ENCODE measurements at places on chromosomes 2 and 18. TPM values are rescaled to one million over a fixed set of nuclear protein-coding genes. Genes with fewer than 3 reads are reported as not detected.

GCKR gene
- total RNA-seq = not detected

SCG2 gene
- 4.0 TPM for total RNA-seq

ACTG2 gene
- 8,538 TPM for total RNA-seq

PRKAG3 gene
- not detected for total RNA-seq

DNA sequence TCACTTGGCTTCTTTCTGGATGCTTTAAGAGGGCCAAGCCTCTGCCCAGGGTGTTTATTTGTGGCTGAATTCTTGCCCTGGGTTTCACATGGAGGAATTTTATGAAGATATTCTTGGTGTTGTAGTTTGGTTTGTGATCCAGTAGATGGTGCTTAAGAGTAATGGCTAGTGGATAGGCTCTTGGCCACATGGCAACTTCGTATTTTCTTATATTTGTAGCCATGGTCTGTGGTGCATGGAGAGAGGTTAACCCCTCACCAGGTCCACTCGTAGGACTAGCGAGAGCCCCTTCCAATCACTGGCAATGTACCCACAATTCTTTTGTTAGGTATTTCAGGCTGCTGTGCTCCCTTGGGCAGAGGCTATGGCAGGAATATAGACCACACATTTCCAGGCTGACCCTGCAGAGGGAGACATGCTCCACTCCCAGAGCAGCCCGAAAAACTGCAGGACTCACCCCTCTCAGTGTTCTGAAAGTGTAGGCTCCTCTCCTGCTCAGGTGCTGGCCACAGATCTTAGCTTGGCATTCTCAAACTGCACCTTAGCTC lies 582.1 kb upstream of the SETBP1 start:
- H3K4me1 ChIP-seq = no peaks in the 10 kb centered on the region
- no peaks in the 10 kb centered on the region for H3K27me3 ChIP-seq
- no peak overlapping the region for H3K27ac ChIP-seq
- DNase-seq = no peak
- no peaks in the 10 kb centered on the region for H3K36me3 ChIP-seq
- H3K4me3 ChIP-seq = no peak overlapping the region

DNA sequence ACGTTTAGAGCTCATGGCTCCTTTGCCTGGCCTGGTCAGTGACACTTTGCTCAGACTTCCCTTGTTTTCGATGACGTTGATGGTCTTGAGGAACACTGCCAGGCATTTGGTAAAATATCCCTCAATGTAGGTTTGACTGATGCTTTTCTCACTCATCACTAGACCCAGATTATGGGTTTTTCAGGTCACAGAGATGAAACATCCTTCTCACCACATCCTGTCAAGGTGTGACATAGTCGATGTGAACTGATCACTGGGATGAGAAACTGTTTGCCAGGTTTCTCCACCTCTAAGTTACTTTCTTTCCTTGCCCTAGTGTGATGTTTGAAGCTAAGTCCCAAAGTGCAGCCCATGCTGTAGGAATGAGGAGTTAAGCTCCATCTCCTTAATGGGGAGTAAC lies 81.5 kb downstream of the AFF3 start:
- H3K4me3 ChIP-seq = no peak overlapping the region
- no peak overlapping the region for H3K27ac ChIP-seq
- H3K36me3 ChIP-seq = no peaks in the 10 kb centered on the region
- no peaks in the 10 kb centered on the region for H3K4me1 ChIP-seq
- H3K27me3 ChIP-seq = no peaks in the 10 kb centered on the region

- H3K27me3 ChIP-seq = no peaks in the 10 kb centered on the region
- H3K36me3 ChIP-seq = peaks cover 72% of the 10 kb centered on the region
- no peak overlapping the region for H3K27ac ChIP-seq
These were observed 8.4 kb downstream of the NCL start for GRCh38 chr2:231455890-231456289.

DNA sequence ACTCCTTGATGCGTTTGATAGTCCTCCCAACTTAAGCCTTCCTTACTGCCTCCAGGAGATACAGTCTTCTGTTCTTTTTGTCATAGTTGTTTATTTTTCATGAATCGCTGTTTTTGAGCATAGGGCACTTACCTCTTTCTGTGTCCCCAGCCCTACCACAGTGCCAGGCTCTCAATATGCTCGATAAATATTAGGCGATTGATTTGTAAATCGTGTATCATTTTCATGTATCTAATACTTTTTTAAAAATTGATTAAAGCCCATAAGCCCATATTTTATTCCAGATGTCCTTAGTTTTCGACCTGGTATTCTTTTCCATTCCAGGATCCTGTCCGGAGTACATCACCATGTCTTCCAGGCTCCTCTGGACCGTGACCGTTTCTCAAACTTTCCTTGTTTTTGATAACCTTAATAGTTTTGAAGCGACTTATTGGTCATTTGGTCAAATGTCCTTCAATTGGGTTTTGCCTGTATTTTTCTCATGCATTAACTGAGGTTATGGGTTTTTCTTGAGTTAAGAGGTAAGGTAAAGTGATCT lies 444 bp upstream of the MMADHC start:
- H3K36me3 ChIP-seq = no peaks in the 10 kb centered on the region
- DNase-seq = no peak
- peak overlapping the region; percentile 93 for H3K27ac ChIP-seq

- H3K4me3 ChIP-seq = no peak overlapping the region
- peaks cover 26% of the 10 kb centered on the region for H3K4me1 ChIP-seq
- no peaks in the 10 kb centered on the region for H3K36me3 ChIP-seq
- no peaks in the 10 kb centered on the region for H3K27me3 ChIP-seq
These were observed 77.5 kb downstream of the CDK15 start for GRCh38 chr2:201883606-201884369.

- H3K4me3 ChIP-seq = no peak overlapping the region
- DNase-seq = no peak
- H3K36me3 ChIP-seq = no peaks in the 10 kb centered on the region
These were observed 77.6 kb upstream of the MGAT4A start for GRCh38 chr2:98808546-98808945.
